ENCODE measurements at places on chromosomes 1 and 21.
A peak's percentile ranks its signal among the peaks of the same experiment; 100 is the strongest.

GRCh38 chr1:156539818-156540355, 32.5 kb downstream of the IQGAP3 start:
- no peak for DNase-seq

- no peak for DNase-seq
Observed at GRCh38 chr1:113999799-114000198, 20.5 kb downstream of the OLFML3 start.

- DNase-seq = no peak
Observed at GRCh38 chr1:150813028-150813707, 5.1 kb upstream of the CTSK start.

DNA sequence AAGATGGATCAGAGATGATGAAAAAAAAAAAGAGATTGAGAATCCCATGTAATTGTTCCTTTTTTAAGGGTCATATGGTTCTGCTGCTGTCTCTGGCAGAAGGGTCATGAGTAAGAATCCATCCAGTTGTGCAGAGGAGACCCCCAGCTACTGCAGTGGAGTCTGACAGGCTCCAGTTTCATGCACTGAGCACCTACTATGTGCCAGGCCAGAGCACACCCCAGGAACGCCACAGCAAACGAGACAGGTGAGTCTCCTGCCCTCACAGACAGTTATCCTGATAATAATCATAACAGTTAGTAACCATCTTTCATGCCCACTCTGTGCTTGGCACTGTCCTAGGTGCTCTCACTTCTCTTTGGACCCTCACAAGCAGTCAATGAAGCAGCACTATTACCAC, 420.0 kb downstream of the MATN1 start:
- no peak for DNase-seq

DNA sequence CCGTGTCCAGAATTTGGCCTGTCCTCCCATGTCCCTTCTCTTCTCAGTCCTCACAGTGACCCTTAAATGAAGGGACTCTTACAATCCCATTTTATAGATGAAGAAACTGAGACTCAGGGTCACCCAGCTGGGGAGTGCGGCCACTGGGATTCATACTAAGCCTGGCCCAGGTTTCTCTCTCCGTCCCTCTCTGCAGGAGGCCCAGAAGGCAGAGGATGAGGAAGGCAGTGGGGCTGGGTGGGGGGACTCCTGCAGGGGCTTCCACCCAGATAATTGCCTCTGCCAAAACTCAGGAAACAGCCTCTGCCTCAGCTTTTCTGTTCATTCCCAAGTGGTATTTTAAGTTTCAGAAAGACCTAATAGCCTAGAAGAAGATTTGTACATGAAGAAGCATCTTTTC, 299.8 kb downstream of the MATN1 start:
- DNase-seq = no peak

GRCh38 chr1:150963321-150964163, 11.1 kb downstream of the CERS2 start:
- DNase-seq = no peak

- DNase-seq = no peak
Observed at GRCh38 chr1:243582326-243582725, 267.7 kb downstream of the AKT3 start.

DNA sequence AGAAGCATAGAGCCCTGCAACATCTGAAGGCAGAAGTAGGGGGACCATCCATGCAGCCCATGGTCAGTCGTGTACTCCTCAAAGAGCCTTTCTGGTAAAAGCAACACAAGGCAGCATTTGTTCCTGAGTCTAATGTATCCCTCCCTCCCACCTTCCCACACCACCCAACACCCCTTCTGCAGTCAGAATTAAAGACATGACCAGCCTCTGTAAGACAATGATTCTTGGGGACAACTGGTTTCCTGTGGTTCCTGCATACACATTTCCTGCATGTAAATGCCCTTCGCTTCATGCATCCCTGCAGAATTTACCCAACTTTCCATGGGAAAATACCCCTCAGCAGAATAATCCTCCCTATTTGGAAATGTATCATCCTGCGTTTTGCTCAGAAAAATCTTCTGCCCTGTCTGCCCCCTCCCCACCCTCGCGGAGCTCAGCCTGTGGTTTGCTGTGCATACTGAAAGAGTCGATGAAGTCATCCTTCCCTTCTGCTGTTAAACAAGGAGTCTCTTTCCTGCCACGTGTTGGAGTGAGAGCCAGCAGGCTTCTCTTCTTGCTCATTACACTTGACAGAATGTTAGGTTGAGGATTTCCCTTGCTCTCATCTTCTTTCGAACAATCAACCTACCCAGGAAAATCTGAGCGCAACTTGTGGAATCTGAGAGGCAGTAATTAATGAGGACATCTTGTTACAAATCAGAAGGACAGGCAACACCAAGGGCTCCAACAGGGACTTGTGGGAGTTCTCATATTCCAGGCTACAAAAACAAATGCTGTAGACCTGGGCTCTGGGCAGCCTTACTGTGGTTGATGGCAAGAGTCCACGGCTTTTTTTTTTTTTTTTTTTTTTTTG, 4.7 kb downstream of the TNN start:
- no peak for DNase-seq

GRCh38 chr1:40780678-40781607, 2.6 kb upstream of the KCNQ4 start:
- DNase-seq = no peak

DNA sequence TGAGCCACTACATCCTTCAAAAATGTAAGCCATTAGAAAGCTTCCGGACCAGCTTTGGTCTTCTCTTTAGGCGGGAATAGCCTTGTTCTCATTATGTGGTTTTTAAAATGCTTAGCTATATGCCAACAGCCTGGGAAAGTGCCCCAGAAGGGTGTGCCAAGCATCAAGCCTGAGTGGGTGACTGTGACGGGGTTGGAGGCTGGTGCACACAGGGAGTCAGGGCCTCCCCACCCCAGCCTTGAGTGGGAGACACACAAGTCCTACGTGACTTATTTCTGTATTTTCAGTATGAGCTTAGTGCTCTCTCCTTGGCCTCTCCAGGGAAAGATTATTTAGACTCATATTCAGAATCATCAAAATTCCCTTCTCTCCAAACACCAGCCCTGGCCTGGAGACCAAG, 9.8 kb downstream of the UBASH3A start:
- no peak for DNase-seq

GRCh38 chr1:114282751-114283403, 129.2 kb upstream of the SYT6 start:
- peak; percentile 56 for DNase-seq

- DNase-seq = no peak
Observed at GRCh38 chr1:10825592-10825991, 29.1 kb upstream of the CASZ1 start.

GRCh38 chr1:19101244-19101643, 108.8 kb downstream of the UBR4 start:
- DNase-seq = no peak

GRCh38 chr1:156225677-156226014, 12.8 kb downstream of the PMF1 start:
- DNase-seq = no peak

DNA sequence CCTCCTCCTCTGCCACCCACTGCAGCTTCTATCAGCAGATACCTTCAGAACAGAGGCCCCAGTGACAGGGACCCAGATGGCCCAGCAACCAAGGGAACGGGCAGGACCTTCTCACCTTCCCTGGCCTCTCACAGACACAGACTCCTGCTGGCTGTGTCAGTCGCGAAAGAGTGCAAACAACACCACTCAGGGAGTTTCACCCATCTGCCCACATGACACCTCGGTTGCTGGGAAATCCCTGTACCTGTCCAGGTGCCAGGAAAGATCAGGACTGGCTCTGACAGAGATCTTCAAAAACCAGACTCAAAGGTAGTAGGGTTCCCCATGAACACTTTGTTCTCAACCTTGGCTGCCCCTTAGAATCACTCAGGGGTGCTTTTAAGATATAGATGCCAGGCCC, 83.5 kb upstream of the HIVEP3 start:
- no peak for DNase-seq

DNA sequence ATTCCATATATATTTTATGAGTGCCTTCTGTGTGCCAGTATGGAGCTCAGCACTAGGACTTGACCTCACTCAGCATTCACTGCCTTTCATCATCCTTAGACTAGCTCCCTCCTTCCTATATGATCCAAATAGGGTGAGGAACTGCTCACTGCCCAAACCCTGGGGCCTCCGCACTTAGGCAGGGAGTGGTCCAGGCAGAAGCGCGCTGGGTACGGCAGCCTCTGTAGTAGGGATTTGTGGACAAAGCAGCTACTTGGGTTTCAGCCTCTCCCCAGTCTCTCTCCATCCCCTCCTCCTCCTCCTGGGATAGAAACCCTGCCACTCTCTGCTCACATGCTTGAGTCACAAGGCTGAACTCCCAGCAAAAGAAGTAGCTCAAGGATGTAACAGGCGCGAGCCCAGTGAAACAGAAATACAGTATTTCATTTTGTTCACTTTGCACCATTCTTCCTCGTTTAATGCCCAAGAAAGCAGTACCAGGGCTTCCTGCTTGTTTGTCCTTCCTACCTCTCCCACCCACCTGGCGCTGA, 32.9 kb downstream of the PLEKHA6 start:
- no peak for DNase-seq

All from C1 segment of cervical spinal cord (tissue), 14 donors.